ENCODE measurements at places on chromosomes 7 and 10.

DNA sequence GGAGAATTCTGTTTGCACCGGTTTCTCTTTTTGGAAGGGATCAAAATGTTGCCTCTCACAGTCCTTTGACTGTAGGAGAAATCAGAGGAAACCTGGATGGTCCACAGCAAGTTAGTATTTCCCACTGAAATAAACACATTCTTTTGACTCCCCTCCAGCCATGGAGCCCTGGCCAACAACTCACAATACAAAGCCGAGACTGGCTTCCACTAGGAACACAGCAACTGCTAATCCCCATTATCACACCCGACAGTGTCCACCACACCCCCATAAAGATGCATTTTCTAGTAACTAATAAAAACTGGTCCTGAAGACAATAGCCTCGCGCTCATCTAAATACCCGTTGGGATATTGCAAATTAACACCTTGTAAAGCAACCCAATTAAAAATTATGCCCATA is 798 bp upstream of the MACROH2A2 start:
- DNase-seq = no peak

GRCh38 chr10:114902151-114902550 is 35.8 kb upstream of the TRUB1 start:
- DNase-seq = no peak

DNA sequence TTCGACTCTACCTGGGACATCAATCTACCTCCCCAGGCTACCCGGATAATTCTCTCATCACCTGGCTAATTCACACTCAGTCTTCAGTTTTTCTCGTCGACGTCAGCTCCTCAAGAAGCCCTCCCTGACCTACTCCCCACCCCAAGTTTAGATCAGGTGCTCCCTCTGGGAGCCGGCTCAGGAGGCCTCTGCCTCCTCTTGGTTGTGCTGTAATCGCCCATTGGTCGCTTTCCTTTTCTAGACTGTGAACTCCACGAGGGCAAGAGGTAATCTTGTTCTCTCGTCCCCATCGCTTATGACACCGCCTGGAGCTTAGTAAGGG is 461 bp upstream of the WIPF3 start:
- no peak for DNase-seq

GRCh38 chr10:97673736-97674525 is 13.1 kb downstream of the AVPI1 start:
- peak; percentile 61 for DNase-seq

DNA sequence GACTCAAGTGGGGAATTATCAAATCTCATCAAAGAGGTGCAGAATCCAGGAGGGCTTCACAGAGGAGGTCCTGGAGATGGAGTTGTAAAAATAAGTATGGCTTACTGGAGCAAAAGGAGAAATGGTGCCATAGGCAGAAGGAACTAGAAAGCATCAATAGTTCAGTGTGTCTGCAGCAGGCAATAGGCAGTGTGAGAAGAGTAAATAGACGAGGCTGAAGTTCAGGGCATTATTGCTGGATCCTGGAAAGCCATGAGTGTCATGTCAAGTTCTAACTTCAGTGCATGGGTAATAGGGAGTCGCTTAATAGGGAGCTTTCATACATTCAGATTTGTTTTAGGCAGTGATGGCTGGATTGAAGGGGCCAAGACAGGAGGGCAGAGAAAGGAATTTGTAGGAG is 39.3 kb downstream of the CYP26A1 start:
- no peak for DNase-seq

- DNase-seq = no peak
Observed at GRCh38 chr10:3661271-3661670, 123.7 kb downstream of the KLF6 start.

GRCh38 chr7:93914581-93915066 is 6.9 kb upstream of the GNG11 start:
- DNase-seq = peak; percentile 66

DNA sequence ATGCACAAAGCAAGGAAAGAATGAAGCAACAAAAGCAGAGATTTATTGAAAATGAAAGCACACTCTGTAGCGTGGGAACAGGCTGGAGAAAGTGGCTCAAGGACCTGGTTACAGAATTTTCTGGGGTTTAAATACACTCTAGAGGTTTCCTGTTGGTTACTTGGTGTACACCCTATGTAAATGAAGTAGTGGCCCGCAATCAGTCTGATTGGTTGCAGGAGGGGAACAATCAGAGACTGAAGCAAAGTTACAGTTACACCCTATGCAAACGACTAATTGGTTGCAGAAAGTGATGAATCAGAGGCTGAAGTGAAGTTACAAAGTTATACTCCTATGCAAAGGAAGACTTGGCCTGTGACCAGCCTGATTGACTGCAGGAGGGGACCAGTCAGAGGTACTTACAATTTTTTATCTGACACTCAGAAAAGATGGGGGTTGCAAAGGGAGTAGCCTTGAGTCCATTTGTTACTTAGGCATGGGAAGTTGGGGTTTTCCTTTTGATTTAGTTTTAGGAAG is 3.6 kb upstream of the MTPN start:
- DNase-seq = peak; percentile 54

- no peak for DNase-seq
Observed at GRCh38 chr7:25408012-25408687, 179.9 kb upstream of the NPVF start.

DNA sequence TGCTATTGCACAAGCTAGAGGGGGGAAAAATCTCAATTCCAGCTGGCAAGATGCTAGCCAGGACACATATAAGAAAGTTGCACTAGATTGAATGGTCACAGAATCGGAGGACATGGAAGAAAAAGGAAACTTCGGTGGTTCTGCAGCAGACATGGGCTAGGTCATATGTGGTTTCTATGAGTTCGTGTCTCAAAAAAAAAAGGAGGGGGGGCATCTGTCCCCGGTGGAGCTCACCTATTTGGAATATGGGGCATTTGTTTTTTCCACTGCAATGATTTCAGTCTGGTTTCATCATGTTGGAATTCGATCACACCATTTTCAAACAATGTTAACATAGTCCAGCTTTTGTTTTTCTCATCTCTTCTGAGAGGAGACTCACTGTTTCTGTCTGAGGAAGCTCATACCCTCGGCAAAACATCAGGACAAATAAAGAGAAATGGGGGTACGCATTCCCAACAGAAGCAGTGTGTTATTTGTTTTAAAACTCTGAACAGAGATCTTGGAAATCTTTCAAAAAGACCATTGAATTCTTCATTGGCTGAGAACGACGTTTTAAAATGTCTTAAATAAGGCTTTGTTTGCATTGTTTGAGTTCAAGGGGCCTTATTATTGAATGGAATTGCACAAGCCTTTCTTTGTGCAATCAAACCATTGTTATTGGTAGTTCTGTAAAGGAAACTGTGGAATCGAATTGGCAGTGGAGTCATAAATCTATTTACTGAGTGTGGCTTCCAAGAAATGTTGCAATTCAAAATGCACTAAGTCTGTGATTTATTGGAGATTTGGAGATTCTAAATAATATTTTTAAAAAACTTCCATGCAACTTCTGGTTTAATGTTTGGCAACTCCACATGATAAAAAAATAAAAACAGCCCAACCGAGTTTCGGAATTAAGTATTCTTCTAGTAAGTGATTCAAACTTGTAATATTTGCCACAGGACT is 173.2 kb downstream of the RTKN2 start:
- no peak for DNase-seq

DNA sequence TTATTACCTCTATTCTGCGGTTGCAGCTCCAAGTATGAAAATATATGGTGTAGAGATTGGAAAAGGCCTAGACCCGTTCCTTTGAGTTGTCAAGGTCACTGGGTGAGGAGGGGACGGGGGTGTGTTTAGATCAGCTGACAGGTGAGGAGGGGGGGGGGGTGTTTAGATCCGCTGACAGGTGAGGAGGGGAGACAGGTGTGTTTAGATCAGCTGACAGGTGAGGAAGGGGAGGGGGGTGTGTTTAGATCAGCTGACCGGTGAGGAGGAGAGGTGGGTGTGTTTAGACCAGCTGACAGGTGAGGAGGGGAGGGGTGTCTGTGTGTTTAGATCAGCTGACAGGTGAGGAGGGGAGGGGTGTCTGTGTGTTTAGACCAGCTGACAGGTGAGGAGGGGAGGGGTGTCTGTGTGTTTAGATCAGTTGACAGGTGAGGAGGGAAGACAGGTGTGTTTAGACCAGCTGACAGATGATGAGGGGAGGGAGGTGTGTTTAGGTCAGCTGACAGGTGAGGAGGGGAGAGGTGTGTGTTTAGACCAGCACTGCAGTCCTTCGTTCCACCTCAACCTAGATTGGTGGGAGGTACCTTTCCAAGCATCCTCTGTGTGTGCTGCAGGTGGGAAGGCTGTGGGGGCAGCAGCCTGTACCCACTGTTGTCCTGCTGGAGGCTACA is 655.0 kb upstream of the ADARB2 start:
- no peak for DNase-seq

- DNase-seq = peak; percentile 1
Observed at GRCh38 chr7:141585592-141586510, 34.6 kb downstream of the AGK start.

GRCh38 chr7:55164527-55164926 is 145.7 kb downstream of the EGFR start:
- no peak for DNase-seq

GRCh38 chr10:37246637-37247036 is 121.2 kb downstream of the ANKRD30A start:
- no peak for DNase-seq

DNA sequence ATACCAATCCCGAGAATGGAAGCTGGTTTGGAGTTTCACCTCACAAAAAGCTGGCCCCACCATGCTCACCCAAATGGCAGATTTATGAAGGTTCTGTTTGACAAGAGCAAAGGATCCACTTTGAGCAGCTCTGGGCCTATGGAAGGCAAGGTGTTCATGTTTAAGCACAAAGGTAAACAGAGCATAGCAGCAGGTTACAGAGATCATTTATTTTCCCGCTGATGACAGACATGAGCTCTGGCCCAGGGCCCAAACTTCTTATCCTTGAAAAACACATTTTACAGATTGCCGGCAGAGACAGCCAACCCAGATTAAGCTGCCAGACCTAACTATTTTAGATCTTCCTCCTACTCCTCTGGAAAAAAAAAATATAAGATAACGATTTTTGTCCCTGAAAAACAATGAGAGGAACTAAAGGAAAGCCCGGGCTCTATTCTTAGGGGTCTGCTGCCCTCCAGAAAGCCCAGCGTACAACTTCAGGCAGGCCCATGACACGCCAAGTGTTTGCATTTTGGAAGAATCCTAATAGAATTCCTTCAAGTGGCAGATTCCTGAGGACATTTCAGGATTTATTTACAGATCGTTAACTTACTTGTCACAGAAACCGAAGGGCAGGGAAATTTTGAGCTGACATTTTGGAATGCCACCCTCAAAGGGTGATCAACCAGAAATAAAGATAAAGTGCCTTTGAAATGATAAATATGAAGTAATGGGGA is 40.0 kb downstream of the SYPL1 start:
- peak; percentile 39 for DNase-seq

- DNase-seq = no peak
Observed at GRCh38 chr10:97307441-97307840, 11.6 kb upstream of the FRAT1 start.

- no peak for DNase-seq
Observed at GRCh38 chr10:79336739-79337138, 10.5 kb upstream of the PPIF start.

DNA sequence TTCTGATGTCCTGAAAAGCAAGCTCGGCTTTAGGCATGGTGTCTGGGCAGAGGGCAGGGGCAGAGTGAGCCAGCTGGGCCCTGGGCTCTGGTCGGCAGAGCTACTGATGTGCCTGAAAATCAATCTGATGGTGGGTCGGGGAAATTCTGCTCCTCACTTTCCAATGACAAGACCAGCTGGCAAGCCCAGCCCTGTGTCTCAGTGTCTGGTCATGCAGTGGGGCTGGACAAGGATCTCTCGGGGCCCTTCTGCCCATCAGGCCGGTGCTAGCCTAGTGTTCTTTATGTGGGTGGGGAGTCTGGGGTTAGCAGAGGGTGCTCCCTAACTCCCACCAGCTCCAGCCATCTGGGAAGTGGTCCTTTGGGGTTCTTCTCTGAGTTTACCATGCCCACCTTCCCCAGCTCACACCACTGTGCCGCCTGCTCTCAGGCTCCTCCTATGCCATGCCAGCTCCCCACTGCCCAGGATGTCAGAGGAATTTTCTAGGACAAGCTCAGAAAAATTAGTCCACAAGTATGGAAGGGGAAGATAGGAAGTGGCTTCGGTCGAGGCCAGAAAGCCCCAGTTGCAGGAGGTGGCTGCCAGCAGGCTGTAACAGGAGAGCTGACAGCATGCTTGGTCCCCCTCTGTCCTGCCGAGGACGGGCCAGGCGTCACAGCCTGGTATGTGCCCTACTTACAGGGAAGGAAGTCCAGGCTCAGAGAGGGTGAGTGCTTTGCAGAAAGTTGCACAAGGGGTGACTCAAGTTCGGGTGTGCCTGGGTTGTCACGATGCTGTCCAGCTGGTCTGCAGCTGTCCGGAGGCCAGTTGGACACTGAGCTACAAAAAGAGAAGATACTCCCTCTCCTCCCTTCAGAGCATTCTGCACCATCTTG is 135.2 kb downstream of the ADCY1 start:
- no peak for DNase-seq

- peak; percentile 39 for DNase-seq
Observed at GRCh38 chr7:128398016-128398840, 11.6 kb downstream of the IMPDH1 start.

DNA sequence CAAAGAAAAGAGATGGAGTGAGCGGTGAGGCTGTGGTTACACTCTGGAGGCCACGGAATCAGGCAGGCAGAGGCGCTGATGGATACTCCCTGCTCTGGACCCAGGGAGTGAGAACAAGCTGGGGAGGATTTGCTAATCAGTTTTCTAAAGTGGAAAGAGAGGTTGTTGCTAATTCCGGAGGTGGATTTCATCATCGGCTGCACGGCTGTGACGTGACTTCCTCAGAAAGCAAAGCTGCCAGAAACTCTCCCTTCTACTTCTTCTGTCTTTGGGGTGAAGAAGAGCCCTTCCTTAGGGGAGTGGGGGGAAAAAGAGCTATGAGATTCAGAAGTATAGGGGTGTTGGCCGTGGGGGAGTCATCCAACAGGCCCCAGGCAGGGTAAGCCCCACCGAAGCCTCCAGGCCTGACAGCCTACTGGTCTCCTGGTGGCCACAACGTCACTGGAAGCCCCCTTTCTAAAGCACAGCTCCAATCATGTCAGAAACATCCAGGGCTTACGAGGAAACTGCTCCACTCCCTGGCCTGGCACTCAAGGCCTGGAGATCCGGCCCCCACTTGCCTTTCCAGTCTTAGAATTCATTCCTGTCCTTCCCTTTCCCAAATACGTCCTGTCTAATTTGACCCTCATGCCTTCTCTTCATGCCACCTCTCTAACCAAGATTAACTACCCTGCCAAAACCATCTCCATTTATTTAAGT is 114.5 kb downstream of the HIP1 start:
- no peak for DNase-seq

GRCh38 chr10:113162960-113163359 is 212.9 kb downstream of the TCF7L2 start:
- no peak for DNase-seq

GRCh38 chr7:43110791-43111535 is 1.5 kb upstream of the HECW1 start:
- no peak for DNase-seq

All from LoVo (cell line).